Activated T-cell treated with anti-CD3 and anti-CD28 coated beads, Interleukin-2, amount 50 U/mL, for 48 hours (primary cell): ENCODE measurements at places on chromosomes 2 and 18.

DNA sequence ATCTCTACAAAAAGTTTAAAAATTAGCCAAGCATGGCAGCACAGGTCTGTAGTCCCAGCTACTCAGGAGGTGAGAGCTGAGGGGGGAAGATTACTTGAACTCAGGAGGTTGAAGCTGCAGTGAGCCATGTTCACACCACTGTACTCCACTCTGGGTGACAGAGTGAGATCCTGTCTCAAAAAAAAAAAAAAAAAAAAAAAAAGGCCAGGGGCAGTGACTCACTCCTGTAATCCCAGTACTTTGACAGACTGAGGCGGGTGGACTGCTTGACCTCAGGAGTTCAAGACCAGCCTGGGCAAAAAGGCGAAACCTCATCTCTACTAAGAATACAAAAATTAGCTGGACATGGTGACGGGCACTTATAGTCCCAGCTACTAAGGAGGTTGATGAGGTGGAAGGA is 37.0 kb downstream of the PUM2 start:
- DNase-seq = no peak

- DNase-seq = no peak
Measured at GRCh38 chr2:23475036-23475435, 90.1 kb downstream of the KLHL29 start.

DNA sequence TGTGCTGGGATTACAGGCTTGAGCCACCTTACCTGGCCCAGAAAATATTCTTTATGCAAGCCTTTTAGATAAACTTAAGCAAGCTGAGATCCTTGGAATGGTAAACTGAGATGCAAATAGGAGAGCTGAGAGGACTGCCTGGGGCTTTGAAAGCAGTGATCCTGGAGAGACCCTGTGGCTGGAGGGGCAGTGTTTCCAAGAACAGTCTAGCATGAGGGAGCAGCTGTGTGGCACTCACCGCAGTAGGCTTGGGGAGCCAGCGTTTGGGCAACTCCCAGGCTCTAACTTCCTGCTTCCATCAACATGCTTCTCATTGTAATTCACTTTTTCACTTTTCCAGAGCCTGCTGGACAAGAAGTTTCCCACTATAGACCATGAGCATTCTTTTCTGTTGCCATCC is 144.1 kb upstream of the CELF4 start:
- DNase-seq = no peak

DNA sequence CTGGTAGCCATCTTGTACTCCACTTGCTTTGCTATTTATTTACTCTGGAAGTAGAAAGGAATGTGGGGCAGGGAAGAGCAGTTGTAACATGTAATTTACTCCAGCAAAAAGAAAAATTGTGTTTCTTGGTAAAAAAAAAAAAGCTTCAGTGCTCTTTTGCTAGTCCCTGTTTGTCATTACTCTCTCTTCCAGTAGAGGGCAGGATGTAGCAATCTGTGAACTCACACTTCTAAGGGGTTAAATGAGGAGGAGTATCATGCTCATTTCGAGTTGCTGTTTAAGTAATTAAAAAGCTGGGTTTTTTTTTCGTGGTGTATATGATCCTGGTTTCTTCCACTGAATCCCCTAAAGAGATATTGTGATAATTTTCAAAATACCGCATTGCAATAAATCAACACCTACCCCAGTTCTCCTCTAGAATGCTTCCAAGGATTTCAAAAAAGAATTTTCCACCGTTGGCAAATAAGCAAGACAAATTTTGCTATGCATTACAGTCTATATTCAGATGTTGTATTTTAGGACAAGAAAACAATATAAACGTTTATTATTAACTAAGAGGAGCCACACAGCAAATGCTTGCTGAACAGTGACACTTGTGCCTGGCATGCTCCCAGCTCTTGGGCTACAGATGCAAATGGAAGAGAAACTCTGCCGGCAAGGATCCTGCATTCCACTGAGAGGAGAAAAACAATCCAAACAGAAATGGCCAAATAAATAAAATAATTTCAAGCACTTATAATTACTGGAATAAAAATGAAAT is 261.6 kb downstream of the ASXL3 start:
- DNase-seq = no peak

GRCh38 chr2:197596766-197597165 is 78.6 kb downstream of the RFTN2 start:
- DNase-seq = no peak

DNA sequence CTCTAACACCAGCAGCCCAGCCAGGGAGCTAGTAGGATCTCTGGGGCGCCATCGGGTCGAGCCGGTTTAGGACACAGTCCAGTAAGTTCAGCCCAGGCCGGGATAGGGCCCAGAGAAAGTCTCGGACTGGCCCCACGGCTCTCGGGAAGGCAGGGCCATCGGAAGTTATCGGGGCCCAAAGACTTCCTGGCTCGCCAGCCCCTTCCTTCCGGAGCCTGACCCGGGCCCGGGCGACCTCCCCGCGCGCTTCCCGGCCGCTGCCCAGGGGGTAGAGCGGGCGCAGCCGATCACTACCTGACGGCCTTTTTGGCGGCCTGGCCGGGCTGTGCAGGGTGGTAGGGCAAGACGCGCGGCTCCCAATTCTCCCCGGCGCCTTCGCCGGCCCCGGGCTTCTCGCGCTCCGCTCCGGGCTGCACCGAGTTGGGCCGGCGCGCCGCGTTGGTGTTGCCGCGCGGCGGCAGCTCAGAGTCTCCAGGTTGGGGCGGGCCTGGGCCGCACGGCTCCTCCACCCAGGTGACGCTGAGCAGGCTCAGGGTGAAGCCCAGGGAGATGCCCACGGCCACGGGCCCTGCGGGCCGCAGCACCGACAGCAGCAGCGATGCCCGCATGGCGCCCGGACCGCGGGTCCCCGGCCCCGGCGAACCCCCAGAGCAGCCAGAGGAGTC is 546 bp downstream of the CHPF start:
- no peak for DNase-seq

GRCh38 chr2:8511868-8512612 is 169.8 kb upstream of the ID2 start:
- DNase-seq = no peak

- DNase-seq = no peak
Measured at GRCh38 chr2:239180526-239181073, 220.2 kb downstream of the HDAC4 start.
